Nephron progenitor cell (in vitro differentiated cells): ENCODE measurements at places on chromosomes 6 and 20.

GRCh38 chr6:15382089-15382488 is 136.2 kb downstream of the JARID2 start:
- DNase-seq, result no peak

DNA sequence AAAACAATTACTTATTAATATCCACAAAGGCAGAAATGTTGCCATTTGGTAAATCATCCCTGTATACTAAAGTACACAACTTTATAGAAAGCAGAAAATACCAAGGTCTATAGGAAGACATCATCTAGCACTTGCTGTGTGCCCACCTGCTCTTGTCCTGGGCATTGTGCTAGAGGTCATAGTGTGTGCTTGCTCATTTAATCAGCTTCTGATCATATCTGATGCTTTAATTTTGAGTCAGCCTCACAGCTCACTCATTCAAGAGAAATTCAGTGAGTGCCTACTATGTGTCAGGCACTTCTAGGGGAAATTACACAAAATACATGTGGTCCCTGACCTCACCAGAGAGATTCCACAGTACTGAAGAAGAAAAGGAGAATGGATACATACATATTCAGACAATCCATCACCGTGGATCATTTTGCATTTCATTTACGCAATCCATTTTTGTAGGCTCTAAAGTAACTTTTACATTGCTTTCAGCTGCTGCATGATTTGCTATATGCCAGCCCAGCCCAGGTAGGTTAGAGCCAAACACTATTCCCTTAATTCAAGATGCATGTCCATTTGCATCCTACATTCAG is 167.9 kb upstream of the MCHR2 start:
- no peak for DNase-seq

- DNase-seq, result no peak
Observed at GRCh38 chr20:49575551-49576060, 7.7 kb upstream of the PTGIS start.

GRCh38 chr6:53920881-53921280 is 126.1 kb downstream of the LRRC1 start:
- DNase-seq, result no peak

GRCh38 chr20:64210656-64211369 is 44.7 kb upstream of the PCMTD2 start:
- no peak for DNase-seq

- no peak for DNase-seq
Observed at GRCh38 chr6:42507901-42508300, 55.9 kb upstream of the UBR2 start.

DNA sequence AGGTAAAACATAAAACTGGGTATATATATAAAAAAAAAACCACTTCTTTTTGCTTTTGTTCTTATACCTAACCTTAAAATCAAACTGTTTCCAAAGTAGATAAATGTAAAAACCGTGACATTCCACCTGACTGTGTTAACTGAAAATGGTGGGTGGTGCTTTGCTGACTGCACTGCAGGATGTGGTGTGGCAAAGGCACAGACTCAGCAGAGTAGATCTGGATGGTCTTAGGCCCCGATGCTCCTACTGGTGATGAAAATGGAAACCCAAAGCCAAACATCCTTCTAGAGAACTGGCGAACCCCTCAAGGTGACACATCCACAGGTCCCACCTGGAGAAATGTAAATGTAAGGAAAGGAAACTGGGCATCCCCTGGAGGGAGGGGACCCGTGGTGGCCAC is 8.9 kb downstream of the TGIF2 start:
- no peak for DNase-seq

GRCh38 chr20:58921564-58921963 is 59.5 kb upstream of the NELFCD start:
- DNase-seq, result no peak

DNA sequence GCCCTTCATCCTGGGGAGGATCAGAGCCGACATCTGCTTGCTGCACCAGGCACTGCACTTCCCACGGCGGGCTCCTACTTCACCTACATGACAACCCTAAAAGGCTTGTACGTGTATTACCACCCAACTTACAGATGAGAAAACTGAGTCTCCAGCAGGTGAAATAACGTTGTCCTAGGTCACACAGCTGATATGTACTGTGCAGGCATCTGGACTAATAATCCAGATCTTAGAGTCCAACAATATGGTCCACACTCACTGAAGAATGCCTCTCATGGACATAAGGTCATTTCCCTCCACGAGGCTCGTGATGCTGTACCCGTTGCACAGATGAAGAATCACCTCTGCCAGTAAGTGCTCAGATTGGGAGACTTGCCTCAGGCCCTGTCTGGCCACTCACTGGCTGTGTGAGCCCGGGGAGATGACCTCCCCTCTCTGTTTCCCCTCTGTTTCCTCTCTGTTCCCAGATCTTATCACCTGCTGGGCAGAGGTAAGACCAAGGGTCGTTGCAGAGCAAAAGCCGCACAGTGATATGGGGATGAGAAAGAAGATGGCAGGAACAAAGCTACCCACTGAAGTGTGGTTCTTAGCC is 32.1 kb downstream of the TGM2 start:
- DNase-seq, result no peak

DNA sequence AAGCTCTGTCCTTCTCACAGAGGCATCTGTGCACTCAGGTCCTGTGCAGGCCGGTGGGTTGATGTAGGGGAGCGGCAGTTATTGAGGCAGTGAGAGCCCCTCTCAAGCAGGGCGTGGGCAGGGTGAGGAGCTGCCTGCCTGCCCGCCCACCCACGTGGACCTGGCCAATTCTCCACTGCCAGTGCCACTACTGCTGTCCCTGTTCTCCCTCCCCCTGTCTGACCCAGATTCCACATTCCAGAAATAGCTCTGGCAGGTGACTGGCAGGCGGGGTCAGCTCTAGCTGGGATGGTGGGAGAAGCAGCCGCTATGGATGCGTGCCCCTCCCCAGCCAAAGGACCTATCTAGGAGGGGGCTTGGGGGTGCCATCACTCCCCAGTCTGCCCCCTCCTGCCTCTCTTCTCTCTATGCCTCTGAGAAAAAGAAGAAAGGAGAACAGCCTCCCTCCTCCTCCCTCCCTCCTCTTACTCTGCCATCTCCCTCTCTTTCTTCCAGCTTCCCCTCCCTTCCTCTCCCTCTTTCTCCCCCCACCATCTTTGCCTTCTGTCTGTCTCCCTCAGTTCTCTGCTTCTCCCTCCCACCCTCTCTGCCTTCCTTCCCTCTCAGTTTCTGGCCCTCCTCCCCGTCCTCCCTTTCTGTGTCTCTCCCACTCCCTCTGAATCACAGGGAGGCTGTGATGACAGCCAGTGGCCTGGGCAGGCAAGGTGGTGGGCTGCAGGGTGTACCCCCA is 86.5 kb upstream of the MYL9 start:
- peak; percentile 65 for DNase-seq

DNA sequence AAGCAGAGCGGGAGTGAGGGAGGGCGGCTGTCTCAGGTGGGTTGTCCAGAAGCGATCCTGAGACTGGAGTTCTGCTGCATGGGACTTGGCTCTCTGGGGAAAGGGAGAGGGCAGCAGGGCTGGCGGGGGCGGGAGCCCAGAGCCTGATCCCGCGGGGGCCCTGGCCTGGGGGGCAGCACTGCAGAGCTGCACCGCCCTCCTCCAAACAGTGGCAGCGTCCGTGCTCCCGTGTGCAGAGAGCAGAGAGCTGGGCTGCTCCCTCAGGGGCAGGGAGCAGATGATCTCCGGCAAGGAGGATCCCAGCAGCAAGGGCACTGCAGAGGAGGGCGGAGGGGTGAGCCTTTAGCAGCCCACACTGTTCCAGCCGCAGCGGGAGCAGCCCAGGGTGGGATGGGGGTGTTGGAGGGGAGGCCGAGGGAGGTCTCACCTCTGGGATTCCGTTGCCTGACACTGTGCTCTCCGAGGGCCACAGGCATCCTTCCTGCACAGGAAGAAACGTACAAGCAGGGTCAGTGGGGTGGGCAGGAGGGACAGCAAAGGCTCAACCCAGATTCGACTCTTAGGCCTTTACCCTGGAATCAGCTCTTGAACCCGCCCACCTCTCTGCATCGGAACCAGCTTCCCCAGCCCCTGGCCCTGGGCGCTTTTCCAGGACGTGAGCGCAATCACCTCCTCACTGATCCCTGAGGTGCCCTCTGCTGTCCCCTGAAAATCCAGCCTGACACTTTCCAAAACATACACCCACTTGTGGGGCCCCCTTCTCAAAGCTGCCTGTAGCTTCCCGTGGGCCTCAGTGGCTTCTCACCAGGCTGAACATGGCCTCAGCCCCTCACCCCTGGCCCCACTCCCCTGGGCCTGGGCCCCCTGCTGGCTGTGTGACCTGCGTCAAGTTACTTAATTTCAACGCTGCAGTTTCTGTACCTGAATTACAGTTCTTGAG is 32.6 kb upstream of the ZBP1 start:
- DNase-seq, result no peak

GRCh38 chr6:159214281-159214680 is 45.1 kb downstream of the FNDC1 start:
- no peak for DNase-seq

- no peak for DNase-seq
Observed at GRCh38 chr20:62982124-62983075, 24.4 kb downstream of the BHLHE23 start.

GRCh38 chr6:39451831-39452230 is 129.3 kb upstream of the KCNK16 start:
- DNase-seq, result no peak

DNA sequence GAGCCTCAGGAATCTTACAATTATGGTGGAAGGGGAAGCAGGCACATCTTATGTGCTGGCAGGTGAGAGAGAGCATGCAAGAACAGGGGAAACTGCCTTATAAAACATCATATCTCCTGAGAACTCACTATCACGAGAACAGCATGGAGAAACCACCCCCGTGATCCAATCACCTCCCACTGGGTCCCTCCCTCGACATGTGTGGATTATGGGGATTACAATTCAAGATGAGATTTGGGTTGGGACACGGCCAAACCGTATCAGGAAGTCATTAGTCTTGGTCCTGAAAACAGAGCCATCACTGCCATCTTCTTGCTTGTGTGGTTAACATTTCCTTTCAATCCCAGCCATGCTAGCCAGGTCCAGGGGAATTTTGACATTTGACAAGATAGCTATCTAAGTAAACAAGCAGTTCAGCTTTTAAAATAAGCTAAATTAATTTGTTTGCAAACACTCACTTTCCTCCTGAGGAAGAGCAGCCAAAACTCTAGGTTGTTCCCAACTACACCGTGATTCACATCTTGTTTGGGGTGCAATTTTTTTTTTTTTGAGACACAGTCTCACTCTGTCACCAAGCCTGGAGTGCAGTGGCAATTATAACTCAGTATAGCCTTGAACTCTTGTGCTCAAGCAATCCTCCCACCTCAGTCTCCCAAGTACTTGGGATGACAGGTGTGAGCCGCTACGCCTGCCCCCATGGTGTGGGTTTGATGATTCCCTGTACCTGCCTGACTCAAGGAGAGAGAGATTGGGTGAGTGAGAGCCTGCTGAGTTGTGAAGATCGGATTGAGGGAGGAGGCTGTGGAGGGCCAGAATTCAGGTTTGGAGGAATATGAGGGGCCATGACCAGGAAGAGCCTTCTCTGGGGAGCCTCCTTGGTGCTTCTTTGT is 13.0 kb upstream of the PPP1R14C start:
- no peak for DNase-seq

GRCh38 chr20:8796088-8796660 is 272.7 kb upstream of the PLCB4 start:
- no peak for DNase-seq

DNA sequence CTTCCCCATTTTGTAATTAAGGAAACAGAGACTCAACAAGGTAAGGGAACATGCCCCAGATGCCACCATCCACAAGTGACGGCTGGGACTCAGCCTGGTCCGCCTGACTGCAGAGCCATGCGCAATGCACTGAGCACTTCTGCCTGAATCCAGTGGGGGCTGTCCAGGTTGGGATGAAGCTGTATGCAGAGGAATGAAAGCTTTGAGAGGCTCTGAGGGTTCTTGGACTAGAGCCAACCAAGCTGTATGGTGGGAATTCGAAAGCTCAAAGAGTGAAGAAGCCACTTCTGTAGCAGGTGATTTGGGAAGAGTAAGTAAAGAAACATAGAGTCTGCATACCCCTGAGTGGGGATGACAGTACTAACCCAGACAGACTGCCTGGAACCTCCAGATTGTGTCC is 127.6 kb upstream of the AKAP12 start:
- DNase-seq, result no peak

DNA sequence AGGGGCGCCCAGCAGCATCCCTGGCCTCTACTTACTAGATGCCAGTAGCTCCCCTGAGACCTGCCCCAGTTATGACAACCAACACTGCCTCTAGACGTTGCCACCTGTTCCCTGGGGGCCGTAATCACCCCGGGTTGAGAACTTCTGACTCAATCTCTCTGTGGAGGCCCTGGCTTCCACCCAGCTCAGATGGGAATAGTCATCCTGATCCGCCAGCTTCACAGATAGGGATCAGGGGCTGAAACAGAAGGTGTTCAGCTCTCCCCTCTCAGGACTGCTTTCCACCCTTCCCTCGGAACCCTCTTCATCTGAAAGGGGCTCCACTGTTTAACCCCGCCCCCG is 3.3 kb downstream of the CAPN11 start:
- no peak for DNase-seq

DNA sequence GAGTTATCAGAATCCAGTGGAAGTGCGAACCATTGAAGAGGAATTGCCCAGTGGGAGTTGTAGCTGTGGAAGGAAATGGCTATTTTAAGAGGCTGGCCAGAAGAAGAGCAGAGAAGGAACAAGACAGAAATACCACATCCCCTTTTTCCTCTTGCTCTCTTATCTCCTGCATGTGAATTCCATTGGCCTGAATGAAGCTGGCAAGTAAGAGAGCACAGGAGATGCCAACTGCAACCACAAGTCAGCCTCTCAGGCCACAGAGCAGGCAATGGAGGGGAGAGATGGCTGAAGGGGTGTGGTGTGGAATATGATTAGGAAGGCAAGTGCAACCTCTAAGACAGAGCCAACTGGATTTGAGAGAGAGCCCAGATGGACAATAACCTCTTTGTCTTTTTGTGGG is 362.7 kb upstream of the IMPG1 start:
- DNase-seq, result no peak
